ENCODE measurements at places on chromosomes 3 and 15.

DNA sequence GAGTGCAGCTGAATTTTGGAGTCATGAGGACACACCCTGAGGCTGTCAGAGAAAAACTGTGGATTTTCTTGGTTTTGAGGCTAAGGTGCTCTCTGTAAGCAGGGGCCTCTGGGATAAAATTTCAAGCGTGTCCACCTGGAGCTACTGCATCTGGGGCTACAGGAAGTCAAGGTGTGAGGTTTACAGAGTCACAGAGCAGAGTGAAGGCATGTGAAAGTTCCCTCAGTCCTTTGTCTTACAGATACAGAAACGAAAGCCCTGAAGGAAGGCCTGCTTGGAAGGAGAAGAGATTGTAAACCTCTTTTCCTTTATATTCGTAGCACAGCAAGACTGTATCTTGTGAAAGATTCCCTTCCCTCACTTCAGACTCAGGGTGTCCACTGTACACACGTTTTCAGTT, 138.6 kb downstream of the OPA1 start:
- no peak for DNase-seq

DNA sequence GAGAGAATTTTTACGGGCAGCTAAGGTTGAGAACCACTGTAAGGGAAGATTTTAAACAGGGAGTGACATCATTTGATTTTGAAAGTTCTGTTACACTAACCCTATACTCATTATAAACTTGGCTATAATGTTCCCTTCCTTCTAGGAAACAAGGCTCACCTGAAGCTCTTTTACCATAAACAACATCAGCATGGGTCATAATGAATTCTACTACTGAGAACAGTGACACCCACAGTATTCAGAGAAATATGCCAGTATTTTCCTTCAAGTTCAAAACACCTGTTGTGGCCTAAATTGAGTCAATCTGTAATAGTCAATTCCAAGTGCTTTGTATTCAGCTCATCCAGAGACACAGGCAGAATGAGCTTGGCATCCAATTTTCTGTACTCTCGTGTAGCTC, 175.3 kb upstream of the STT3B start:
- no peak for DNase-seq

DNA sequence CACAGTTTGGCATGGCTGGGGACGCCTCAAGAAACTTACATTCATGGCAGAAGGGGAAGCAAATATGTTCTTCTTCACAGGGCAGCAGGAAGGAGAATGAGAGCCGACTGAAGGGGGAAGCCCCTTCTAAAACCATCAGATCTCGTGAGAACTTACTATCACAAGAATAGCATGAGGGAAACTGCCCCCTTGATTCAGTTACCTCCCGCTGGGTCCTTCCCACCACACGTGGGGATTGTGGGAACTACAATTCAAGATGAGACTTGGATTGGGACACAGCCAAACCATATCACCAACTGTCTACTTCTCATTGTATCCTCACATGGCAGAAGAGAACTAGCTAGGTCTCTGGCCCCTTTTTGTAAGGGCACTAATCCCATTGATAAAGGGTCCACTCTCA, 30.5 kb downstream of the CCDC32 start:
- no peak for DNase-seq

DNA sequence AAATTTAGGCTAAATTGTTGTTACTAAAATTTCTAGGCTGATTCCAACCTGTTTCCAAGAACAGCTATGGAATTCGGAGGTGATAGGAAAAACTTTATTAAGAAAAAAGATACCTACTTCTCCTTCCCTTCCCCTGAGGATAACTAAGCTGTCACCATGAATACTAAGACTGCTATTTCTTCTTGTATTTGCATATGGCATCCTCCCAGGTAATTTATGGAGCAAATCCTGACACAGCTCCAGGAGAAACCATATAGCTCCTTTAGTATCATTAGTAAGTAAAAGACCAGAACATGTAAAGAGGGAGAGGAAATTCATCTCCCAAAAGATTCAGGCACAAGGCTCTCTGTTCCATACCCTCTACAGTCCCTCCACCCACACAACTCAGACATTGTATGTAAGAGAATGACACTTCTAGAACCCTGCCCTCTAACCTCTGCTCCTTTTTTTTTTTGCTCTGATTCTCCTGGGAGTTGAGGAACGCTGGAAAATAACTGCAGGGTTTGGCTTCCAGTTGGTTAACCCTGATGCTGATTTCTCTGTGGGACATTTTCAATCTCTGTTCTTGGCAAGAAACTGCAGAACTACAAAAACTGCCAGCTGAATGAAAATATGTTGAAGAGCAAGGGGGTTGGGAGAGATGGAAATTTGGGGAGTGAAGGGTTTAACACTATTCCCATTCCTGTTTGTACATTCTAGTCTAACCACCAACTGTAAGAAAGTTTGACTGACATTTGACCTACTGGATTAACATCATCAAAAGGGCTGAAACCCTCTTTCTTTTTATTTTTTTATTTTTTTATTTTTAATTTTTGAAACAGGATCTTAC, 14.2 kb upstream of the MAGI1 start:
- no peak for DNase-seq

GRCh38 chr3:155080692-155081091, 573 bp downstream of the MME start:
- DNase-seq, result no peak

DNA sequence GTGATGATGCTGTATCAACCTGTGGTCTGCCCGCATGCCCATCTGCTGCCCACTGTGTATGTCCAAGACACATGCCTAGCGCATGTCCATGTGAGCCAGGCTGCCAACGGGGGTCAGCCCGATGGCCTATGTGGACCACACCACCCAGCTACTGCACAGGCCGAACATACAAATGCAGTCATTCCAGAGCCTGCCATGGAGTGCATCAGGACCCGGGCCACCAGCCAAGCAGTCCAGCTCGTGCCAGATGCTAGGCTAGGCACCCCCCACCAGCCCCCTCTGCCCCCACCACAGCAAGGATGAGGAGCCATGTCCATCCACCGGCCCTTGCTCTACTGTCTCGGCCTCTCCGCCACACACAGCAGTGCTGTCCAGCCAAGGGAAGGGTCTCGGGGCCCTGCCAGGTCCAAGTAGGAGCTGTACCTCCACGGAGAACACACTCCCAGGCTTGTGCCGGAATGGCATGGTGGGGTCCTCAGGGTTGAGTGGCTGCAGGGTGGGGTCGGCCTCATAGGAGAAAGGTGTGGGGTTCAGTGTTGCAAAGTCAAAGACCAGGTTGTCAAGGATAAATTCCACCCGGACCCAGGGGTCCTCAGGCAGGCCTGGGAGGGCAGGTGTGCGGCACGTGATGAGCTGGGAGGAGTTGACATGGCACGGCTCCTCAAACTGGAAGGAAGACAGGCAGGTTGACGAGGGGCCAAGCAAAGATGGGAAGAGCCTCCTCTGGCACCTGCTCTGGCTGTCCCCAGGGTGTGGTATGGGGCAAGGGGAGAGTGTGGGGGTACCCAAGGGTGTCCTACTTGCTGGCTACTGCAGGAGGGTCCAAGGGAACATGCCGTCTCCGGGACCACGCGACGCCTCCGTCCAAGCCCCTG, 15.3 kb downstream of the PLXNB1 start:
- no peak for DNase-seq

DNA sequence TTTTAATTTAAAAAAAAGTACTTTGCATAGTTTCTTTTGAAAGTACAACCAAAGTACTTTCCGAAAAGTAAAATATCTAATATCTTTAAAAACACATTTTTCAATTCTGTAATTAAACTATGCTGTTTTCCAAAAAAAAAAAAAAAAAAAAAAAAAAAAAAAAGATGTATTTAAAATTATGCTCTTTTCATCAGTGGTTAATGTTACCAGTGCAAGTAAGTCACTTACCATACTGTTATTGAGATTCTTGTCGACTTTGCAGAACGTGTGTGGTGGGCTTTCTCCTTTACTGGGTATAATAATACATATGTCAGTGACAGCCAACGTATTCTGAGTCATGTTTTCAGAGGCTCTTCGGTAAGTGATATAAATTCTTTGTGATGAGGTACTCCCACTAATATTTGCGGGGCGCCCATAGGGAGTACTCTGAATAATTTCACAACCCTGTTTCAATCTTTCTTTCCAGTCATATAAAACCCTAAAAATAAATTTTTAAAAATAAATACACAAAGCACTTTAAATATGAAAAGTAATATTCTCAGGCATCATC, 39.9 kb downstream of the DENND4A start:
- DNase-seq, result no peak

DNA sequence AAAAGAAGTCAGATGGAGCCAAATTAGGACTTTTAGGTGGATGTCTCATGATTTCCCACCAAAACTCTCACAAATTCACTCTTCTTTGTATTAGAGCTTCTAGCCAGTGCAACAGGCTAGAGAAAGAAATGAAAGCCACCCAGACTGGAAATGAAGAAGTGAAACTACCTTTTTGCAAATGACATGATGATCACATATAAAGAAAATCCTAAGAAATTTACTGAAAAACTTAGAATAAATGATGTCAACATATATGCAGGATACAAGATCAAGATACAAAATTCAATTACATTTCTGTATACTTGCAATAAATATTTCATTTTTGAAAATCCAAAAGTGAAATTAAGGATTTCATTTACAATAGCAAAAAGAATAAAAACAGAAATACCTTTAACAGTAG, 110.8 kb downstream of the LRIG1 start:
- no peak for DNase-seq

DNA sequence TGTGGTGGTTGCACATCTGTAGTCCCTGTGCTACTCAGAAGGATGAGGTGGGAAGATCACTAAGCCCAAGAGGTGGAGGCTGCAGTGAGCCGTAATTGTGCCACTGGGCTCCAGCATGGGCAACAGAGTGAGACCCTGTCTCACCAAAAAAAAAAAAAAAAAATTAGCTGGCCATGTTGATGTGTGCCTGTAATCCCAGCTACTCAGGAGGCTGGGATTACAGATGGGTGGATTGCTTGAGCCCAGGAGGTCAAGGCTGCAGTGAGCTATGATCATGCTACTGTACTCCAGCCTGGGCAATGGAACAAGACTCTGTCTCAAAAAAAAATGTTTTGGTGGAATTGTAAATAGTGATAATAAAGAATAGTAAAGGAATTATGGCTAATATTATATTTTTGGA, 9.9 kb downstream of the ATRIP start:
- no peak for DNase-seq

Data from brain pericyte (primary cell).